Tibial artery (tissue), 4 donors: ENCODE measurements at places on chromosomes 7 and 10.

- no peak for DNase-seq
These were observed 21.6 kb upstream of the TSPAN33 start for GRCh38 chr7:129122751-129123509.

- DNase-seq = no peak
These were observed 69.4 kb downstream of the ARMH3 start for GRCh38 chr10:101986624-101986971.

DNA sequence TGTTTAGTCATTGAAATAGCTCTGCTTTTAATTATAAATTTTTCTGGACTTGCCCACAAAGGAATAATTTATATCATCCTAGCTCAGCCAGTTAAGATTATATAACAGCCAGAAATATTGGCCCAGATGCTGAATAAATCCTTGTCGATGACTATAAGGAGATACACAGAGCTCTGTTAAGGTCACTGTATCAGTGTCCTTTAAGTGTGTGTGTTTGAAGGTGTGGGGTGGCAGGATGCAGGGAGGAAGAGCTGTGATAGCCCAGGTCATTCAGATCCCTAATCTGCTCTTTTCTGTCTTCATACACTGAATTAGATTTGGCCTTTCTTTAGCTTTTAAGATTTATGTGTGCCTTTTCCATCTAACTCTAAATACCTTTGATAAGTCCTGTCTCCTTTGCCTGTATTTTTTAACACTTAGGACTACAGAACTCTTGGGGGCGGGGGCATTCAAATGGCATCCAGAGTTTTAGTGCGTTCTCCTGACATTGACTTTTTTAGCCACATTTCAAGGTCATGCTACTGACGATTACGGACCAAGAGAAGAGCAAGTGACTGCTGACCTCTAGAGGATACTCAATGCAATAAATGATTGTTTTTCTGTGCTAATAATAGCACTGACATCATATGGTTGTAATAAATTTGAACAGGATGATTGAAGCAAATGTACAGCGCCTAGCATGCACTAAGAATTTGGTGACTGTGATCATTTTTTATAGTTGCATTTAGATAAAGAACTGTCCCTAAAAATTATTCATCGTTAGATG is 172.3 kb downstream of the CACNB2 start:
- DNase-seq = no peak

GRCh38 chr10:79021948-79022499 is 46.7 kb upstream of the ZMIZ1 start:
- no peak for DNase-seq

DNA sequence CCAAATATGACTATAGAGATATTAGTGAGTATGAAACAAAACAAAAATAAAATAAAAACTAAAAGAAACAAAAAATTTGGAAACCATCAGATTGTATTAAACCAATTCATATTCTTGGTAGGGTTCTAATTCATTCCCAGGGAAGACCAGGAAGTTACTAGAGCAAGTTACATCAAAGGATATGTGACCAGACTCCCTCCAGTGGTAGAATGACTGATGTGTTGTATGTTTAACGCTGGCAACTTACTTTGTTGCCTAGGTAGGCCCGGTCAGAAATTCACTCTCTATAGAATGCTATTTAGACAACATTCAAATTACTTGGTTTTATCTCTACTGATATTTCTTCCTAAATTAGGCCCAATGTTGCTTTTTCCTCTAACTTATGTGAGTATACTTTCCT is 5.2 kb downstream of the PHYHIPL start:
- no peak for DNase-seq

GRCh38 chr10:84291384-84291783 is 37.0 kb upstream of the CCSER2 start:
- DNase-seq = no peak

GRCh38 chr10:52759154-52759553 is 13.4 kb downstream of the MBL2 start:
- no peak for DNase-seq
